Psoas muscle (tissue), 8 donors: ENCODE measurements at places on chromosomes 4 and X.

GRCh38 chrX:15816886-15817285, 26.6 kb downstream of the ZRSR2 start:
- DNase-seq, result no peak

GRCh38 chr4:14853176-14853943, 148.9 kb upstream of the CPEB2 start:
- DNase-seq, result no peak

GRCh38 chr4:183142571-183143550, 43.8 kb downstream of the WWC2 start:
- DNase-seq, result peak; percentile 36

- DNase-seq, result no peak
These were observed 32.3 kb downstream of the C4orf54 start for GRCh38 chr4:99625369-99625768.

DNA sequence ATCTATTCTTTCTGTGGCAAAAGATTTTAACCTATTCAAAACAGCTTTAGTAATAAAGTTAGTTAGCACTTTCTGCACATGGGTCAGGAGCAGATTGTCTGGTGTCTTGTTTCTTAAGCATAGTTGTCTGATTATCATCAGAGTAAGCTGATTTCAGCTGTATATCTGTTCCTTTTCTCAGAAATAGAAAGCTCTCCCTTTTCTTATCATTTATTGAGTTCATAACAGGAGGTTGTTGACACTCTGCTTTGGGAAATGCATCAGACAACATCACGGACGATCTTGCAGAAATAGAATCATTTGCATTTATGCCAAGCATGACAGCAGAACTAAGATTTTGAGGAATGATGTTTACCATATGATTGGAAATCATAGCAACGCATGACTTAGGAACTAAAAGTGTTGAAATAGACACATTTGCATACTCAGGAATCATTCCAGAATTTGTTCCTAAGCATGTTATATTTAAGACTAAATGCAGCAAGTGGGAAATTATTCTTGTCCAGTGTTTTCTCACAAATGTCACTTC, 66.7 kb downstream of the RBMX2 start:
- DNase-seq, result no peak

DNA sequence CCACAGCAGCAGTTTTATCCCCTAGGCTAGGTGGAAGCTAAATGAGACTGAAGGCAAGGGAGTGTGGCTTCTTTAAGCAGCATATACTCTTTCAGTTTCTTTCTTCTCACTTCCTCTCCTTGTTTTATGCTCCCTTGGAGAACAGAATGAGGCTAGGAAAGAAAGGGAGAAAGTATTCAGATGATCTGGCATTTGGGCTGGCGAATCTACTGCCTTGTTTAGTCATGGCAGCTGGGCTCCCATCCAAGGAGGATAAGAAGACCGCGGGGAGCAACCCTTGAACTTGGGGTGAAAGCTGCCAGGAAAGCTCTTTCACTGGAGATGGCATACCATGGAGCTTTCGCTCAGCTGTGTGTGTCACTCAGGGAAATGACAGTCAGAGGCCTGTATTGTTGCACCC, 72.1 kb downstream of the ARHGEF38 start:
- peak; percentile 74 for DNase-seq

- peak; percentile 43 for DNase-seq
These were observed 133.9 kb downstream of the AFAP1 start for GRCh38 chr4:7805533-7806337.

DNA sequence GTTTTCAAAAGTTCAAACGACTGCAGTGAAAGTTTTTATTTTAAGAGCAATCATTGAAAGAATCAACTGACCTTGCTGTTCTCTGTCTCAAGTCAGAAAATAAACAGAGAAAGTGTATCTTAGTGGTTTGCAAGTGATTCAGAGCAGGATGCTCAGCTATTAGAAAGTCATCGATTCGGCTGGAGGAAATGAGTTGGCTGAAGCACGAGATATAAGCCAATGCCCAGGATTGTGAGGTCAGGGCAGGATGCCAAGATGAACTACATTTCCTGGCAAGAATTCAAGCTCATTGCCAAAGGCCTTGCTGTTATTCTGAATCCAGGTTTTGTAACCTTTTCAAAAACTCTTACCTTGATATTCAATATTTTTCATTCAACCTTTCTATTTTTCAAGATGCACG, 541.4 kb upstream of the BOD1L1 start:
- DNase-seq, result no peak

- no peak for DNase-seq
These were observed 802 bp downstream of the RFC1 start for GRCh38 chr4:39365360-39365759.

DNA sequence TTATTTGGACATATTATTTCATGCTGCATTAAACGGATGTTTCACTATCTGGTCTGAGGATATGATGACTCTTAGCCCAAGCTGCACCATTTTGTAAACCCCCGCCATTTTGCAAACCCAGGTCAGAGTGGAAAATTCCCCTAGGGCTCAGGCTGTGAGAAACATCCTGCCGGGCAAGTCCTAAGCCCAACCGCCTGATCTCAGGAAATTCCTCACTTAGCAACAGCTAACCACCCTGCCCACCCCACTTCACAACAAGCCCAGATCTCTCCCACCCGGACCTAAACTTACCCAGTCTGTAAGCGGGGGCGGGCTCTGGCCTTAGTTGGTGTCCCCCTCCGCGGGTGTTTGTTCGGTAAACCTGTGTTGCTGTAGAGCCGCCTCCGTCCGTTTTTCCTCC, 2747.1 kb downstream of the PCDH7 start:
- DNase-seq, result no peak

- no peak for DNase-seq
These were observed 34.3 kb downstream of the IRF2 start for GRCh38 chr4:184439856-184440594.

- no peak for DNase-seq
These were observed 538.2 kb downstream of the DMD start for GRCh38 chrX:32673193-32673592.

DNA sequence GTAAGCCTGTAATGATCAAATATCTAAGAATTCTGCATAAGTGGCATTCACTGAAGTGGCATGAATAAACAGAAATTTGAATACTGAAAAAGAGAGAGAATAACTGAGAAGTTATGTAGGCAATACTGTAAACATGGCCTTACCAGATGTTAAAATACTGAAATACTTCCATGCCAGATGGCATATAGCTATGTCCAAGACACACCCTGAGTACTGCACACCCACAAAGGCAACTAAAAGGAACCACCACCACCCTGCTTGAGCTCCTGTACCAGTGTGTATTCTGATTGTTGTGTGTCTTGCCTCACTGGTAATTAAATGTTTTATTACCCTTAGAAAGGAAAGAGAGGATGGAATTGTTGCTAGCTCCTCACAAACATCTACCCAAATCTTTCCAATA, 192.1 kb downstream of the ADAMTS3 start:
- DNase-seq, result no peak

DNA sequence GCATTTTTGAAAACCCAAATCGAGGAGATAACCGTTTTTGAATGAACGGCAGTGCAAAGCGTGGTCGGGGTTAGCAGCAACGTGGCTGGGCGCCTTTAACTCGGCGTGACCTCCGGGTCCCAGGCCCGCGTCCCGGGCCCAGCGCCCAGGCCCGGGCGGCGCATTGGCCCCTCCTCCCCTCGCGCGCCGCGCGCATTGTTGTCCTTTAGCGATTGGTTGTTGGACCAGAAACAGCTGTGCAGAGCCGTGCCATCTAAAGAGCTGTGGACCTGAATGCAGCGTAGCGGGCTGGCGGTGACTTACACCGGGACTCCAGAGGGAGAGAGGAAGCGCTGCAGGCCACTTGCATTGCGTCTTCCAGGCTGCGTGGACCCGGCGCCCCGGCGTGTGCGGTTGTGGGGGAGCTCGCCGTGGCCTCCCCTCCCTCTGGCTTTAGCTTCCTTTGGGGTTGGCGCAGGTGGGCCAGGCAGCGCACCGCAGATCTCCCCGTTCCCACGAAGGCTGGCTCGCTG, at the start of gene STOX2:
TSS of gene STOX2 (plus strand) at position 227 of the 512 bp plus-strand sequence. CDS start 1,484 bp downstream, outside the sequence.
- DNase-seq, result peak; percentile 88

- DNase-seq, result no peak
These were observed 64.2 kb downstream of the GEMIN8 start for GRCh38 chrX:13965531-13965930.

GRCh38 chr4:24582235-24582832, 2.0 kb downstream of the DHX15 start:
- DNase-seq, result no peak

- DNase-seq, result no peak
These were observed 12.4 kb upstream of the NKX1-1 start for GRCh38 chr4:1418494-1419285.

DNA sequence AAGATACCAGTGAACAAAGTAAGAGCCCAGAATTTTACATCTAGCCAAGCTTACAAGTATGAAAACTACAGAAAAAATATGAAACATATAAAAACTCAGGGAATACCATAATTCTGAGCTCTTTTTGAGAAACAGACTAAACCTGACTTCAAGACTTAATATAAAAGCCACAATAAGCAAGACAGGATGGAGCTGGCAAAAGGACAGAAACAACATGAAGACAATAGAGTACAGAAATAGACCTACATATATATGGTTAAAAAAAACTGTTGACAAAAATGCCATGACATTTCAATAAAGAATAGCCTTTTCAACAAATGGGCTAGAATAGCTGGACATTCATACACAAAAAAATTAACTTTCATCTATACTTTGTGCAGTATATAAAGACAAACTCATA, 49.4 kb downstream of the UBA6 start:
- DNase-seq, result no peak

DNA sequence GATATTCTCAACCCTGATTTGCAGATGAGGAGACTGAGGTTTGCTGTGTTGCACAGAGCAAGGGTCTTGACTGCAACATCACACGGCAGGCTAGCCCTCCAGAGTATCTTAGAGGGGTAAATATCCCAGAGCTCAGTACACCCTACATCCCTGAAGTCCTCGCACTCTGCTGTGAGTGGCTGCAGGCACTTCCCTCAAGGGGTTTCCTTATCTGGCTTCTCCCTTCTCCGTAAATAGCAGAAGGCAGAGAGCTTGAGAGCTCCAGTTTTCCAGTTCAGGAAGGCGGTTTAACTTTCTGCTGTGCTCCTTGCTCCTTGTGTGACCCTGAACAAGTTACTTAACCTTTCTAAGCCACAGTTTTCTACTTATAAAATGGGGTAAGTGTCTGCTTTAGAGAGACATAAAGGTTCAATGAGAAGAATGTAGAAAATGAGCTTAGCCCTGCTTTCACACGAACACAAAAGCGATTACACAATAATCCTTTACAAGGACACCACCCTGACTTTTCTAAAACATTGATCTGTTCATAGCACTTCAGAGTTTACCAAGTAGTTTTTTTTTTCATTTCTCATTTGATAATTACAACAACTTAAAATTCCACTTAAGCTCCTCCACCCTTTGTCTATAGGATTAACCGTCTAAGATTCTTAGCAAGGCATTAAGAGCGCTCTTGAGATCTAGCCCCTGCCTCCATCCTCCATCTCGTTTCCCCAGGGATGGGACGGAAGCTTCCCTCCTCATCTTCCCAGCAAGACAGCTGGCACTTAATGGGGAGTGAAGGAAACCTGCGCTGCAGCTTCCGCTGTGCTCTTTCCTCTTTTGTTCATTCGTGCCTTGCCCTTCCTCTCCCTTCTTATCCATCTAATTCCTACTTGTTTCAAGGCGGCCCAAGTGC, 68.4 kb downstream of the TAPT1 start:
- DNase-seq, result no peak
